ENCODE measurements at places on chromosomes 7 and 10.
A peak's percentile ranks its signal among the peaks of the same experiment; 100 is the strongest.

GRCh38 chr7:97024209-97025129 is at the start of gene DLX5:
DLX5 (minus strand) TSS chr7:97024831; CDS start chr7:97024623, 208 bp downstream.
- no peak for DNase-seq

DNA sequence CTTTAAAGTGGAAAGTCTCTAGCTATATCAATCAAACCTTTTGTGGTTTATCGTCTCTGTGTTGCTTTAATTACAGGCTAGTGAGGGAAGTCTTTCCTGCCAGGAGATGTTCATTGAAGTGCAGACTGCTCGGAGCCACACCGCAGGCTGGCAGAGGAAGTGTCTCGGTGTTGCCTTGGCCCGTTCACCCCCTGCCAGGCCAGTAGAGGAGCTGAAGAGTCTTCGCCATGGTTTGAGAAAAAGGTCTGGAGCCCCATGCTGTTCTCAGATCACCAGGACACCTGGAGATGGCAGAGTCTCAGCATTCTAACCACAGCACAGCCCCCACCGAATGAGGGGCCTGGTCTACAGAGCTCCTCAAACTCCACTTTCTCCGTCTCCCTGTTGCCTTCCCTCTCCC is 275.9 kb upstream of the PLPP4 start:
- no peak for DNase-seq

- peak; percentile 88 for DNase-seq
Observed at GRCh38 chr7:923108-924041, 31.1 kb downstream of the ADAP1 start.

DNA sequence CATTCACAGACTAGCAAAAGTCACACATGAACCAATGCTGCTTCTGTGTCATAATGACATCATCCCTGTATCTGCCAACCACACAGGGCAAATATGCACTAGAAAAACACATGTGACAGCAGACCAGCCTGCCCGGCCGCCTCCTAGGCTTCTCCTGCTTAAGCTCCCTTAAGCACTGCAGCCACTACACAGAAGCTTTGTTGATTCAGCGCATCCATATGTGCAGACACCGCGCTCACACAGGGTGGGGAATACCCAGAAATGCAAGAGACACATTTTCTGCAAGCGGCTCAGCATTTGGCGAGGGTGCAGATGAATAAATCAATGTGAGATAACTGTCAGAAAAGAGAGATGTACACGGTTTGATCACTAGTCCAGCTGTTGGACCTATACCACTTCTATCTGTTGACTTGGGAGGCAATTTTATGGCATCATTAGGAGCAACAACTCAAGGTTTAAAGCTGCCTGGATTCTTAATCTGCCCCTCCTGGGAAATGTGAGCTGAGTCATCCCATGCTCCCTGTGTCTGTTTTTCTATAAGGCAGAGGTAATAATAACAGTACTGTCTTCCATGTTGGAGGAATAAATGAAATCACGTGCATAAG is 33.4 kb downstream of the CPXM2 start:
- no peak for DNase-seq

DNA sequence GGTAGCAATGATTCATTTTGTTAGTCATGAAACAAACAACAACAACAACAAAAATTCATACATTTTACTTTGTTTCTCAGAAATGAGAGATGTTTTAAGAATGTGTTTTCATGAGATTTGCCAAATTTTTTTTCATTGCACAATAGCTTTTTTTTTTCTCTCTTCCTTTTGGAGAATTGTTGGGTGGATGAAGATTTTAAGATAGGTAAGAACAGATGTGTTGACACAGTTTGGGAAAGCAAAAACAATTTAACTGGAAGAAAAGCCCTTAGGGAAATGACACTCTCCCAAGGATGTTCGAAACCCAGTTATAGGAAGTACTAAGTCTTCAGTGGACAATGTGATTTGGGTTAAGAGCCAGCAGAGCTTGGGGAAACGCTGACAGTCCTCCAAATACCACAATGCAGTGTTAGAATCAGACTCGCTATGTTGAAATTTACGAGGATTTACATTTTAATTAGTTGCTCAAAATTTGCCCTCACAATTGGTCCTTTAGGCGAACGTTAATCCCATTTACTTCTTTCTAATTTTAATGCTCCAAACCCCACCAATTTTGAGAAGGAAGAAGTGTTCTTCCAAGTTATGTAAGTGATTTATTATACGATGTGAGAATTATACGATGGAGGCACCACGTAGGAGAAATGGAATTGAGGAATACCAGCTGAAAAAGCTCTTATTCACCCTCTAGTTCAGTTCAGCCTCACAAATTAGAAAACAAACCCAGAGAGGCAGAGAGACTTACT is 61.2 kb downstream of the HHEX start:
- DNase-seq = no peak

- no peak for DNase-seq
Observed at GRCh38 chr7:31443457-31443856, 70.4 kb upstream of the ITPRID1 start.

DNA sequence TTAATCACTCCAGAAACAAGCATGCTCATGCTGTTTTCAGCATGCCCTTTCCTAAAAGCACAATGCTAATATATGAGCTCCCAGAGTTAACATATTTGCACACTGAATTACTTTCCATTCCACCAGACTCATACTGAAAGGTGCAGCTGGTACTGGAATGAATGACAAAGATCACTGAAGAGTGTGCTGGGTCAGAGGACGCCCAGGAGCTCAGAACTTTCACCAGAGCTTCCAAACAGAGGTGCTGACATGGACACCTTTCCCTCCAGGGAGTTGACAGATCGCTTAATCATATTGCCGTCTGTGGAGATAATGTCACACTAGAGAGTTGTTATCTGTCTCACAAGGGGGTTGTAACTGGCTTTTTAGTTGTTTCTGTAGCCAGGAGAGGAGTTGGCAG is 292.9 kb downstream of the LHFPL3 start:
- no peak for DNase-seq

- DNase-seq = no peak
Observed at GRCh38 chr10:108655057-108655456, 1268.3 kb downstream of the XPNPEP1 start.

DNA sequence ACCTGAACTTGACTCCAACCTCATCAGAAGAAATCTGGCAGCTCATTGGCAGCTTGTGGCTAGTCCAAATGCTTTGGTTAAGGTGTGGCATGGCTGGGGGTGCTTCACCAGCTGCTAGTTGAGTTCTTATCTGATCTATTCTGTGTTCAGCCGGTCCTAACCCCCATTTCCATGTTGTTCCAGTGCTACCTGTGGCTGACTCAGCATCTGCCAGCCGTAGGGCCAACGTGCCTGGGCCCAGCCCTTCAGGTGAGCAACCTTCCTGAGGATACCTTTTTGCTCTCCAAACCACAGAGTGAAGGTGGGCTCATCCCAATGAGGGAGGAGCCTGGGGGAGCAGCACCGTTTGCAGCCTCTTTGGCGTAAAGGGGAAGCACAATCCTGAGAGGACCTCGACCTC is 46.8 kb upstream of the C10orf120 start:
- no peak for DNase-seq

- no peak for DNase-seq
Observed at GRCh38 chr7:103687951-103688350, 241.9 kb upstream of the SLC26A5 start.

- DNase-seq = no peak
Observed at GRCh38 chr10:88792661-88793060, 9.9 kb upstream of the LIPM start.

GRCh38 chr7:3309140-3309539 is 8.1 kb downstream of the SDK1 start:
- DNase-seq = no peak

GRCh38 chr10:71453186-71453585 is 56.5 kb downstream of the CDH23 start:
- no peak for DNase-seq

- DNase-seq = no peak
Observed at GRCh38 chr7:133016604-133017003, 65.3 kb downstream of the CHCHD3 start.

- DNase-seq = no peak
Observed at GRCh38 chr7:151400626-151401315, 9.1 kb downstream of the WDR86 start.

DNA sequence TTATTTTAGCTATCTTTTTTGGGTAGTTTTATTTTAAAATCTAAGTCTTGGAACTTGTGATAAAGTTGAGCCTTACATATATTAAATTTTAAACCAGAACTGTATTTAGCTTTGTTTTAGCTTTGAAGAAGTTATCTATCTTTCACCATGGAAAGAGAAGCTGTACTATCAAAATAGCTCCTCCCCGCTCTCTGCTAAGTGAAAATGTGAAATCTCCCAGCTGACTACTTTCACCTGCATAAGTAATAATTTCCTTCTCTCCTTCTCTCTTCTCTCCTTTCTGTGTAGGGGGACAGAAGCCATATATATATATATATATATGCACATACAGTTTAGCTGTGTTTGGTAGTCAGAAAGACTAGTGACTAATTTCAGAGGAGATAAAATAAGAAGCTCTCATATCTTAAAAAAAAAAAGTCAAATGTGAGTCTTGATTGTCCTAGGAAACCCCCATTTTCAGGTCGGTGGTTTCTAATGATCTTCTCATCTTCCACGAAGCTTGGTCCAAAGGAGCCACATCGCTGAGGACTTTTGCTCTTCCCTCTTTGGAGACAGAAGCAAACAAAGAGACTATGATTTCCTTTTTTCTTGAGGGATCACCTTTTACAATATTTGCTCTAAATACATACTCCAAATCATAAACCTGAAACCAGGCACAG is 30.6 kb upstream of the GDI2 start:
- no peak for DNase-seq

DNA sequence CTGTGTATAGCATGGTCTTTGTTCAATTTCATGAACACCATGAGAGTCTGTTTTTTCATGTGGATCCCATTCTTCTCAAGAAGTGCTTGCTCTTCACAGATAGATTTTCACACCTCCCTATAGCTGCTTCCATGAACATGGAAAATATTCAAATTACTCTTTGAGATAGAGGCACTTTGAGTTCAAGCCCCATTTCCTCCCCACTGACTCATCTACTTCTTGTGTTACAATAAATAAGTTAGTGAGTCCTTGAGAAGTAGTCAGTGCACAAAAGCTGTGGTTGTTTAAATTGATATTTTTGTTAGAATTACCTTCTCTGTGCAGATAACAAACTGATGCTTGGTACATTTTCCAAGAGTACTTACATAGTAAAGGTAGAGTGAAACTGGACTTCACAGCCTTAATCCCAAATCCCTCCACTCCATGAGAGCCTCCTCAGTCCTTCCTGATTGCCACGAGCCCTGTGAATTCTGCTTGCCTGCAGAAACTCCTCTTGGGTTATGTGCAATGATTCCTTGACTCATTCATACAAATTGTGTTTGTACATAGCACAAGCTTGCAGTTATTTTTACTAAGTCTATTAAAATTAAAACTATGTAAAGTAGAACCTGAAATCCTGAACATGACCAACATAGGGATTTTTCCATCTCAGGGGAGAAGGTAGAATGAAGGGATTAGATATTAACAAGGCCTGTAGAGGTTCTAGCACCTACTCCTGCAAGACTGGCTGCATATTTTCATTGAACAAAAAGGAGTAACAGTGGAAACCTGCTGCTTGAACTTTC is 496.2 kb downstream of the TNS3 start:
- DNase-seq = no peak

DNA sequence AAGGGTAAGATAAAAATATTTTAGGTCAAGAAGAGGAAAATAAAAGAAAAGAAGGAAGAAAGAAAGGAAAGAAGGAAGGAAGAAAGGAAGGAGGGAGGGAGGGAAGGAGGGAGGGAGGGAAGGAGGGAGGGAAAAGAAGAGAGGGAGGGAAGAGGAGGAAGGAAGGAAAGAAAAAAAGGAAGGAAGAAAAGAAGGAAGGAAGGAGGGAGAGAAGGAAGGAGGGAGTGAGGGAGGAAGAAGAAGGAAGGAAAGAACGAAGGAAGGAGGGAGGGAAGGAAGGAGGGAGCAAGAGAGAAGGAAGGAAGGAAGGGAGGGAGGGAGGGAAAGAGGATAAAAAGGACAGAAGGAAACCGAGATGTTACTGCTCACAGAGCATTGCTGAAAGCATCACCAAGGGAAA is 209.5 kb upstream of the PITRM1 start:
- no peak for DNase-seq

DNA sequence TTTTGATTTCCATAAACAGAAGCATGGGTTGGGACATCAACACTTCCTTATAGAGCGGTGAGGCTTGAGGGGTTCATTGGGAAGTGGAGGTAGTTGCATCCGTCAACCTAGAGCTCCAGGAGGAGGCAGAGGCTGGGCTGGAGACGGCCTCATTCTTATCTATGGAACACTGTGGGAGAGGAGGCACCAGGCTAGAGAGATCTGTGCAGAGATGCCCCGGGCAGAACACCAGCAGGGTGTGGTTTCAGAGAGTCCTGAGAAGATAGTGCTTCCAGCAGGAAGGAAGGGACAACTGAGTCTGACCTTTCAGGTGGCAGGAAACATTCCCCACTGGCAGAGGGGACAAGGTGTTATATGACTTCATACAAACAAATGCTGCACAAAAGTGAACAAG is 56.7 kb downstream of the TCERG1L start:
- no peak for DNase-seq

DNA sequence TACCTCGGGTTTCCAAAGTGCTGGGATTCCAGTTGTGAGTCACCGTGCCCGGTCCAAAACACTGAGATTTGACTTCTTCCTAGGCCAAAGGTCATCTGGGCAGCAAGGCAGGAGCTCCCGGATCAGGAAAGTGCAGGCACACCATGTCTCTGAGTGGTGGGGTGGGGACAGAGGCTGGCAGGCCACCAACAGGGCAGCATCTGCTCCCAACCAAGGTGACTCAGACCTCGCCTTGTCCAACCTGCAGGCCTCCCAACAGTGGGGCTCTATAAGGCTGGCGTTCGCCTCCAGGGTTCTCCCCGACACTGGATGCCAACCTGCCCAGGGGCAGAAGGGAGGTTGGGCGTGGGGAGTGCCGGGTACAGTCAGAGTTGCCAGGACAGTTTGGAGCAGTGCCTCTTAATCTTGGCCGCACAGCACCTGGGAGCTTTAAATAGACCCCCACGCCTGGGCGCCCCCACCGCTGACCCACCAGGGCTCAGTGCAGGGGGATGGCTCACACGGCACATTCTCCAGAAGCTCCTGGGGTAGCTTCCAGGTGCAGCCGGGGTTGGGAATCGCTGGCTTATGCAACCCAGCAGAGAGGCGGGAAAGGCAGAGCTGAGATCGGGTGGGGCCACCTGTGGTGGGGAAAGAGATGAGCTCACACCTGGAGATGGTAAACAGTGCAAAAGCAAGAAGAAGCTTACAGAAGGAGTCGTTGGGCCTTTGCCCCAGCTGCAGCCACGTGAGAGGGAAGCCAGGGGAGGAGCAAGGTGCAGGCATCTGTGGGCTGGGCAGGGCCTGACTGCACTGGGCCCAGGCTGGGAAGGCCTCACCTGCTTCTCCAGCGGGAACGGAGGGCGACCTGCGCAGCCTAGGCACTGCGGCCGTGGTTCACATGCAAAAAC is 10.9 kb downstream of the CALML5 start:
- no peak for DNase-seq

DNA sequence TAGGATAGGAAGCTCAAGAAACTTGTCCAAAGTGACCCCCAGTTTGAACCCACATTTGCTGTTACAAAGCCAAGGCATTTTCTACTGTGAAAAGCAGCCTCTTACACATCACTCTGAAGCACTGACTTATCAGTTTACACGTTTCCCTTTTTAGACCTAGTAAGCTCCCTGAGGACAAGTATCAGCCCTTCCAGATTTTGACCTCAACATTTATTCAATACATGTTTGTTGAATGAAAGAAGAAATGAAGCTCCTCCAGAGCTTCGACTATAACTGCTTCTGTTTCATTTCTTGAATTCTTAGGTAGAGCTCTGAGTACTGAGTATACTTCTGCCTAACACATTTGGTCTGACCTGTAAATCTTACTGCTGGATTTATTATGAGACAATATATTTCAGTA is 2.7 kb downstream of the WASL start:
- no peak for DNase-seq

All from stimulated activated CD4-positive, alpha-beta T cell treated with anti-CD3 and anti-CD28 coated beads, Interleukin-2, amount 100 ng/mL, for 48 hours (primary cell).